ENCODE measurements at places on chromosomes 3 and 15. TPM values are rescaled to one million over a fixed set of nuclear protein-coding genes. Genes with fewer than 3 reads are reported as not detected.

- no peaks in the 10 kb centered on the region for H3K27me3 ChIP-seq
- DNase-seq: no peak
- H3K4me1 ChIP-seq: no peaks in the 10 kb centered on the region
- H3K36me3 ChIP-seq: no peaks in the 10 kb centered on the region
Measured at GRCh38 chr15:78684657-78685056, 43.6 kb upstream of the CHRNB4 start.

- no peaks in the 10 kb centered on the region for H3K27me3 ChIP-seq
- DNase-seq: no peak
- no peaks in the 10 kb centered on the region for H3K4me1 ChIP-seq
- H3K4me3 ChIP-seq: no peak overlapping the region
- H3K36me3 ChIP-seq: no peaks in the 10 kb centered on the region
Measured at GRCh38 chr15:38174691-38175090, 77.9 kb upstream of the SPRED1 start.

GRCh38 chr3:71726146-71726545, 944 bp upstream of the EIF4E3 start:
- DNase-seq: no peak
- H3K4me1 ChIP-seq: peaks cover 17% of the 10 kb centered on the region
- peak overlapping the region; percentile 64 for H3K4me3 ChIP-seq

- H3K27me3 ChIP-seq: no peaks in the 10 kb centered on the region
- H3K36me3 ChIP-seq: no peaks in the 10 kb centered on the region
- peaks cover 21% of the 10 kb centered on the region for H3K4me1 ChIP-seq
- no peak for DNase-seq
- H3K4me3 ChIP-seq: no peak overlapping the region
- H3K27ac ChIP-seq: no peak overlapping the region
Measured at GRCh38 chr3:190697901-190698300, 164.6 kb downstream of the GMNC start.

GRCh38 chr3:195407531-195408409, 35.0 kb downstream of the ACAP2 start:
- peaks cover 32% of the 10 kb centered on the region for H3K4me1 ChIP-seq
- no peak for DNase-seq
- H3K36me3 ChIP-seq: no peaks in the 10 kb centered on the region
- no peaks in the 10 kb centered on the region for H3K27me3 ChIP-seq
- no peak overlapping the region for H3K27ac ChIP-seq
- no peak overlapping the region for H3K4me3 ChIP-seq

The WDR49 gene
- total RNA-seq: 13.9 TPM

DNA sequence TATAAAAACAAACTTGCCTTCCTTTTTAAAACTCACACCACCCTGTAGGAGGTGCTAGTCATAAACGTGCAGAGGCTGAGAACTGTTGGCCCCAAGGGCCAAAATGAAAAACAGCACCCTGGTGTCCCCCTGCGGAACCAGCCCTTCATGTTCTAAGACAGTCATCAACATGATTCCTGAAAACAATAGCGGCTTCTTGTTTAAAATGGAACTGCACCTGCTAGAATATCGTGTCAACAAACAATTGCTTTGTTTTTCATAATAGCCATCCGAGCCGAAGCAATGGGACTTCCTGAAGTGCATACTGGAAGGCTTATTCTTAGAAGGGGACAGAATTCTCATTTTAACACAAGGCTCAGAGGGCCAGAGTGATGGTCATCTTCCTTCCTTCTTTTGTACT, 43.7 kb downstream of the MECOM start:
- no peaks in the 10 kb centered on the region for H3K4me1 ChIP-seq
- H3K4me3 ChIP-seq: no peak overlapping the region
- H3K27ac ChIP-seq: no peak overlapping the region

The ETFA gene
- 81.2 TPM for total RNA-seq

GRCh38 chr15:40420793-40421192, 15.2 kb downstream of the IVD start:
- H3K36me3 ChIP-seq: peaks cover 27% of the 10 kb centered on the region
- no peaks in the 10 kb centered on the region for H3K27me3 ChIP-seq
- H3K27ac ChIP-seq: no peak overlapping the region
- peak; percentile 86 for DNase-seq

DNA sequence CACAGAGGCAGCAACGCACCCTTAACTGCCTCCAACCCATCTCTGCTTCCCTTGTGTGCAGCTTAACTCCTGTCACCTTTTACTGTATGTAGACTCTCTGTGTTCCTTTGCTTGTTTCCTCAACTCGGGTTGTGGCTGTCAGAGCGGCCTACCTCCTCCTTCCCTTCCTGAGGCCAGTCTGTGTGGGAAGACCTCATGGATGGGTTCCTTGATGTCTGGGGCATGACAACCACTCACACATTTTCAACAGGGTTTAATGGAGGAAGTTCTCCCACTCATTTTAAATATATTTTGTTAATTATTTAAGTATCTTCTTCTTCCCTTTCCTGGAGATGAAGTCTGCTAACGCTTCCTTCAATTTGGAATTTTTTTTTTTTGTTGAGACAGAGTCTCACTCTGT, 1.8 kb upstream of the CSPG5 start:
- H3K36me3 ChIP-seq: peaks cover 5% of the 10 kb centered on the region
- H3K27me3 ChIP-seq: peaks cover 27% of the 10 kb centered on the region
- DNase-seq: no peak
- H3K27ac ChIP-seq: no peak overlapping the region
- H3K4me3 ChIP-seq: no peak overlapping the region

- no peaks in the 10 kb centered on the region for H3K36me3 ChIP-seq
- DNase-seq: no peak
- H3K27ac ChIP-seq: no peak overlapping the region
Measured at GRCh38 chr15:60788692-60789103, 309.8 kb upstream of the ICE2 start.

DNA sequence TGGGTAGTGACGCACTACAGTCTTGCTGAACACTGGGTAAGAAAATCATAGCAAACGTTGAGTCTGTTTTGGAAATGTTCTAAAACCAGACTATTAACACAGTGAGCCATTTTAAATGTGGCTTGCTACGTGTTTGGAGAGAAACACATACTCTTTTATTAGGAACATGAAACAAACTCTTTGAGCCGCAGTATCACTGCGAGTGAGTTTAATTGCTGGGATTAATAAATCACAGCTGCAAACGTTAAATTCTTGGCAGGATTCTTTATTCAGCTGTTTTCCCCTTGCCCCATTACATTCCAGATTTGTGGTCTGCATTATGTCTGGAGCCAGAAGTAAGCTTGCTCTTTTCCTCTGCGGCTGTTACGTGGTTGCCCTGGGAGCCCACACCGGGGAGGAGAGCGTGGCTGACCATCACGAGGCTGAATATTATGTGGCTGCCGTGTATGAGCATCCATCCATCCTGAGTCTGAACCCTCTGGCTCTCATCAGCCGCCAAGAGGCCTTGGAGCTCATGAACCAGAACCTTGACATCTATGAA, 33.6 kb downstream of the BTD start:
- peak overlapping the region; percentile 68 for H3K27ac ChIP-seq
- H3K4me1 ChIP-seq: peaks cover 29% of the 10 kb centered on the region
- no peak for DNase-seq
- no peak overlapping the region for H3K4me3 ChIP-seq
- H3K36me3 ChIP-seq: no peaks in the 10 kb centered on the region

- H3K27ac ChIP-seq: no peak overlapping the region
- H3K36me3 ChIP-seq: no peaks in the 10 kb centered on the region
- no peaks in the 10 kb centered on the region for H3K27me3 ChIP-seq
- DNase-seq: no peak
- H3K4me1 ChIP-seq: peaks cover 19% of the 10 kb centered on the region
- H3K4me3 ChIP-seq: no peak overlapping the region
Measured at GRCh38 chr15:99385865-99386264, 134.6 kb downstream of the LRRC28 start.

Measured in lower lobe of right lung (tissue), 2 donors.